ENCODE measurements at places on chromosomes 6 and 20.

DNA sequence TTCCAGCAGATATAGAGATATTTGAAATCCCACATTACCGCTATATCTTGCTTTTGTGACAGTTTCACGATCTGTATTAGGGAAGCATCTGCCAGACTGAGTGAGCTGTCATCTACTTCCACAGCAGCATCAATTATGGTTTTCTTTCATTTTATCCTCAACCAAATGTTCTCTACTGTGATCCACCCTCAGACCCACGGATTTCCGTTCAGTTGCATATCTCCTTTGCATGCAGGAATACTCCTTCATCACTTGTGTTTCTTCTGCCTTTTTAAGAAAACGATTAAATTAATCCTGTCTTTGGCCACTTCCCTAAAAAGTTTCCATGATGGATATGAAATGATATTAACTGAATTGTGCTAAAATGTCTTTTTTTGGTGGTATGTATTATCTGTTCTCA lies 262.1 kb upstream of the ADGRB3 start:
- DNase-seq, result no peak

DNA sequence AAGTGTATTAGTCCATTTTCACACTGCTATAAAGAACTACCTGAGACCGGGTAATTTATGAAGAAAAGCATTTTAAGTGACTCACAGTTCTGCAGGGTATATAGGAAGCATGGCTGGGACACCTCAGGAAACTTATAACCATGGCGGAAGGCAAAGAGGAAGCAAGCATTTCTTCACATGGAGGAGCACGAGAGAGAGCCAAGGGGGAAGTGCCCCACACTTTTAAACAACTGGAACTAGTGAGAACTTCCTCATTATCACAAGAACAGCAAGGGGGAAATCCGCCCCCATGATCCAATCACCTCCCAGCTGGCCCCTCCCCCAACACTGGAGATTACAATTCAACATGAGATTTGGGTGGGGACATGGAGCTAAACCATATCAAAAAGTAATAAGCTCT lies 28.3 kb upstream of the B3GAT2 start:
- no peak for DNase-seq

- no peak for DNase-seq
These were observed 86.2 kb upstream of the F13A1 start for GRCh38 chr6:6406715-6407070.

DNA sequence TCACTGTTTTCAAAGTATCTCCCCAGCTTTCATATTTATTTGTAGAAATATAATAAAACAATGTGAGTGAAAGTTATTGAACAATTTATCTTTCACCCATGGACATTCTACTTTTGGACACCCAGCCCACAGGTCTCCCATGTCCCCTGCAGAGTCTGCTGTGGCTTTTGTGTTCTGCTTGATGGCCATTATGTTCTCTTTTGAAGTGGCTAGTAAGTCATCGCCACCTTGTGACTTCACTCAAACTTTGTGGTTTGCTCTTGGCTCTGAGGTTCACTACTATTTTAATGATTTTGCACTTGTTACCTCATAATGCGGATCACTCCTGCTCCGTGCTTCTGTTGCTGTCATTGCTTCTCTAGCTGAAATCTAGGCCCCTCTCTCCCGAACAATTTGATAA lies 10.2 kb upstream of the DEFB113 start:
- DNase-seq, result no peak

DNA sequence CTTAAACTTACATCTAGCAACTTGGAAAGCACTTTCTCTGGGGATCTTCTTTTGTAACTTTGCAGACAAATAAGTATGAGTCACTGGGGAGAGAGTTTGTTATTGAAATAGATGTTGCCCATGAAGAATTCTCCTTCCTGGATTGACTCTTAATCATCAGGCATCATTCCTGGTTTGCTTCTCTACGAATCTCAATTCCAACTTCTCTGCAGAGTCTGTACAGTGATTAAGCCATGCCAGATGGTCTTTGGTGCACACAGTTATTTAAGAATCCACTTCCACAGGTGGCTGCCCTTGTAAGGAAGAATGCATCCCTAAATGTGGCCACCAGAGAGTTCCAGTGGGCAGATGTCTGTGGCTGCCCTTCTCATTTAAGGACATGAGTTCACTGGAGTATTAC lies 25.7 kb downstream of the MYCT1 start:
- DNase-seq, result no peak

DNA sequence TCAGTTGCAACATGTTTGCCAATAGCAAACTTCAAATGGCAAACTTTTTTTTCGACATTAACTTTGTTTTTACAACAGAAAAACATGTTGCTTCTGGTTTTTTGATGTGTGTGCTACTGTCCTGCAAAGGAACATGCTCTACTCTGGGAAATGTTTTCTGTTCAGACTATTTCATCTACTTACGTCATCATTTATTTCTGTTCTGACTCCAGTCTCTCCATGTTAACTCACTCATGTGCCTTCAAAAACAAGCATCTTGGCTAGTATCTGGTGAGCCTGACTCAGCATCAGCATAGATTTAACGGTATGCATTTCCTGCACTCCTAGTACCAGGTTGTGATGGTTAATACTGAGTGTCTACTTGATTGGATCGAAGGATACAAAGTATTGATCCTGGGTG lies 36.1 kb upstream of the MAP7 start:
- no peak for DNase-seq

GRCh38 chr6:113344969-113345368 lies 512.2 kb upstream of the MARCKS start:
- DNase-seq, result no peak

- no peak for DNase-seq
These were observed 225.2 kb downstream of the SMOC2 start for GRCh38 chr6:168666170-168666569.

GRCh38 chr6:150176659-150177058 lies 33.8 kb downstream of the PPP1R14C start:
- DNase-seq, result no peak

Data from sigmoid colon (tissue), 7 donors.